ENCODE measurements at places on chromosomes 11 and 22. TPM values are rescaled to one million over a fixed set of nuclear protein-coding genes. Genes with fewer than 3 reads are reported as not detected.

OR5M10 gene
- total RNA-seq, result not detected

ISX gene
- total RNA-seq, result not detected

- DNase-seq, result no peak
These were observed 146.2 kb downstream of the LRRC4C start for GRCh38 chr11:41313226-41313625.

GRCh38 chr11:11608783-11609232, 13.0 kb downstream of the GALNT18 start:
- DNase-seq, result peak; percentile 50

TRIM22 gene
- total RNA-seq, result 94.8 TPM

DNA sequence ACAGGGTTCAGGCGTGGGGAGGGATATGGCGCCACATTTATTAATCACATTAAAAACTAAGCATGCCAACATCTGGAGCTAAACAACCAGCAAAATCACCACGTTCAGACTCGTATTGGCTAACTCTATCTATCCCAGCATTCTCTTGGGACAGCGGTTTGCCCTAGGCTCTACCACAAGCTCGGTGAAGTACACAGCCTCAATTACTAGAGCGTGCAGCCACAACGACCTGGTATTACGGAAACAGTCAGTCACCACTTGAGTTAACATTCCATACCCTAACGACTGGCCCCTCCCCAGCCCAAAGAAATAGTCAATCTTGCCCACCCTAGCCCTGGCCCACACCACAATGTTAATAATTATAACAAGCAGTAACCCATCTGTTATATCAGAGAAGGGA, 32.1 kb downstream of the APOL5 start:
- peak; percentile 35 for DNase-seq

GRCh38 chr11:67120881-67121710, 2.0 kb downstream of the KDM2A start:
- peak; percentile 36 for DNase-seq

GRCh38 chr11:73270855-73271477, 1.2 kb upstream of the P2RY6 start:
- DNase-seq, result no peak

DDX25 gene
- total RNA-seq, result not detected

KCNK4 gene
- total RNA-seq, result not detected

DNA sequence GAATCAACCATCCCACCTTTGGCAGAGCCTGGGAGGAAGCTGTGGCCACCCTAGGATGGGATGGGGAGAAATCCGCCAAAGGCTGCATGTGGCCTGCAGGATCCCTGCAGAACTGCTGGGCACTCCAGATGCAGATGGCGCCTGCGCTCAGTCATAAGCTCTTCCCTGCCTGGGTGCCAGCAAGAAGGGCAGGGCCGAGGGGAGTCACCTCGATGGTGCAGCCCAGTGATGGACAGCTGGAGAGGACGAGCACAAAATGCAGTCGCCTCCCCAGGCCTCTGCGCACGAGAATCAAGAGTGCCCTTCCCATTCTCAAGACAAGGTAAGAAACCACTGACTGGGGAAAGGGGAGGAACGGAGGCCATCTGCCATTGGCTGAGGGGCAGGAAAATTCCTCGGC, 693.6 kb downstream of the TBC1D22A start:
- DNase-seq, result no peak

DNA sequence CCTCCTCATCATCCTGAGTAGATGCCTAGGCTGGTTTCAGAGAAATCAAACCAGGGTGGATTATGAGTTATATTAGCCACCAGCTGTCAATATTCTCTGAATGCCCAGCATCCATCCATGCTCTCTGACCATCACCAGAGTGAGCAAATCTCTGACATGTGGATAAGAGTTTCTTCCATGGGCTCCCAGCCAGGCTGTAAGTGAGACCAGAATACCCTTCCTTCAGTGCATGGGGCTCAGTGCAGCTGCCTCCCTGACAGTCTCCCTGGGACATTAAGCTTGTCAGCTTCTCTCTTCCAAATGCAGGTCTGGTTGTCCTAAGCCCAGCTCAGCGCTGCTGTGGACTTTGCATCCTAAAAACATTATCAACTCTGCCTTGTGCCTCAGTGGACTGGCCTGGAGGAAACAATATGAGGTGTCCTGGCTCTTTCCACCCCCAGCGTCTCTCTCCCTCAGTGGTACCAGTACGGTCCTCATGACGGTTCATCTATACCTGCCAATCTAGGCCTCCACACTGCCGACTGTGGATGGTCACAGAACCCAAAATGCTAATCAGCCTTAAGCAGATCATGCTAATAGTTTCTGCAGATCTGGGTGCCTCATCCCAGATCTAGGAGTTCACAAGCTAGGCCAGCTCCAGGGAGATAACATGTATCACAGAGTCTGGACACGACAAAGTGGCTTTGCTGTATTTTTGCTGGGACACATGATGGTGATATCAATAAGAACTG, 41.6 kb upstream of the PRAME start:
- no peak for DNase-seq

- peak; percentile 78 for DNase-seq
These were observed 176.0 kb downstream of the ARHGAP42 start for GRCh38 chr11:100863080-100863581.

DNA sequence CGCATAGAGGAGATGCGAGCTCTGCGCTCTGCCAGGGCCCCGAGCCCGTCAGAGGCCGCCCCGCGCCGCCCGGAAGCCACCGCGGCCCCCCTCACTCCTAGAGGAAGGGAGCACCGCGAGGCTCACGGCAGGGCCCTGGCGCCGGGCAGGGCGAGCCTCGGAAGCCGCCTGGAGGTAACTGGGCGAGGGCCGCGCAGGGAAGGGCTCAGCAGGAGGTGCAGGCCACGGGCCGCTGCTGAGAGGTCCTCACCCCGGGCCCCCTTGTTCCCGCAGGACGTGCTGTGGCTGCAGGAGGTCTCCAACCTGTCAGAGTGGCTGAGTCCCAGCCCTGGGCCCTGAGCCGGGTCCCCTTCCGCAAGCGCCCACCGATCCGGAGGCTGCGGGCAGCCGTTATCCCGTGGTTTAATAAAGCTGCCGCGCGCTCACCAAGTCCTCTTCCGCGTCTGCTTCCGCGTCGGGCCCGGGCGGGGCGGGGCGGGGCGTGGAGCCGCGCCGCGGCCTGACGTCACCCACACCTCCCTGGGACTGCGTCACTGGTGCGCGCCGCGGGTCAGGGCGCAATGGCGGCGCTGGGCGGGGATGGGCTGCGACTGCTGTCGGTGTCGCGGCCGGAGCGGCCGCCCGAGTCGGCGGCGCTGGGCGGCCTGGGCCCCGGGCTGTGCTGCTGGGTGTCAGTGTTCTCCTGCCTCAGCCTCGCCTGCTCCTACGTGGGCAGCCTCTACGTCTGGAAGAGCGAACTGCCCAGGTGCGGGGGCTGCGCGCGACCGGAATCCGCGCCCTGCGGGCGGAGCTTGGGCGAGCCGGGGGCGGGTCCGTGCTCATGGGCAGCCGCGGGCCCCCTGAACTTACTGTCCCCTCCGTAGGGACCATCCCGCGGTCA, at the start of gene RCE1:
Gene RCE1 (plus strand): TSS at position 546 of the 880 bp plus-strand sequence. CDS start 15 bp downstream, at position 561.
- peak; percentile 86 for DNase-seq

DNA sequence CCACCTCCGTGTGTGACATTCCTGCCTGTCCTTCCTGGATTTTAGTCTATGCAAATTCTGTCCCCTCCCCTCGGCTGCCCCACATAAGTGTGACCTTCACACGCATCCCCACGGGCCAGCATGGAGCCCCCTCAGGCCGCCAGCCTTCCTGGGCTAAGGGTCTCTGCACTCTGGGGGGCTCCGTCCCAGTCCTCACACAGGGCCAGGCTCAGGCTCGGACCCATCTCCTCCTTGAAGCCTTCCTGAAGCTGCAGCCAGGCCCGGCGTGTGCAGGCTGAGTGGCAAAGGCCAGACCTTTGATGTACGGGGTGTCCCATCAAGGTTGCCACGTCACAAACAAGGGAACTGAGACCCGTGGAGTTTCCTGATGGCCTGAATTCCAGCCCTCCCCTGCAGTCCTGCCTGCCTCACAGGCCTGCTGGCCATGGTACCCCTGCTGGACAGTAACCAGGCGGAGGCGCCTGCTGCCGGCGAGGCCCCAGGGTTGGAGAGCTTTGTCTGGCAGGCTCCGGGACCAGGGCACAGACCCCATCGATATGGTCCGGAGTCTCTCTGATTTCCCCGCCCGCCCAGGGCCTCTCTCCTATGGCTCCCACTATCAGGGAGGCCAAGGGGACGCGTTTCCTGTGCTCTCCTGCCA, 791.7 kb downstream of the BRD1 start:
- DNase-seq, result no peak

DNA sequence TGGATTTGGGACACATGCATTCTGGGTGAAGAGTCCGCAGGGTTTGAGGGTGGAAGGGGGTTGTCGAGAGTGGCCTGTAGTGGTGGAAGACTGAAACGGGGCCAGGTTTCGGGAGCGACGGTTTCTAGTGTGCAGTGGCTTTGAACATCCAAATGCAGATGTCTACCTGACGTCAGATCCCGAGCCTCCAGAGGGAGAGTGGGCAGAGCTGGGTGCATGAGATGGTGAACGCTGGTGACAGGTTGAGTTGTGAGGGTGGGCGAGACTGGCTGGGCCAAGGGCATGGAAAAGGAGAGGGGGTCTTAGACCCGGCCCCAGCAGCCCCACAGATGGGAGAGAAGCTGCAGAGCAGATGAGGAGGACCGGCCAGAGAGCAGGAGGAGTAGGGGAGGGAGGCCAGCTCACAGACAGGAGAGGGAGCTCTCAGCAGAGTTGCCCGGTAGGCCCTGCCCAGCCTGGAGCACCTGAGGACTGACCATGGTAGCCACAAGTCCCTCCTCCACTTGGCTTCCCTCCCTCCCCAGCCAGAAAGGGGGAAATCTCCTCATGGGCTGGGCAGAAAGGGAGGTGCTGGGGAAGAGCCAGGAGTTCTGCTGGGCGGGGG, 14.2 kb downstream of the KCNJ4 start:
- DNase-seq, result no peak

DNA sequence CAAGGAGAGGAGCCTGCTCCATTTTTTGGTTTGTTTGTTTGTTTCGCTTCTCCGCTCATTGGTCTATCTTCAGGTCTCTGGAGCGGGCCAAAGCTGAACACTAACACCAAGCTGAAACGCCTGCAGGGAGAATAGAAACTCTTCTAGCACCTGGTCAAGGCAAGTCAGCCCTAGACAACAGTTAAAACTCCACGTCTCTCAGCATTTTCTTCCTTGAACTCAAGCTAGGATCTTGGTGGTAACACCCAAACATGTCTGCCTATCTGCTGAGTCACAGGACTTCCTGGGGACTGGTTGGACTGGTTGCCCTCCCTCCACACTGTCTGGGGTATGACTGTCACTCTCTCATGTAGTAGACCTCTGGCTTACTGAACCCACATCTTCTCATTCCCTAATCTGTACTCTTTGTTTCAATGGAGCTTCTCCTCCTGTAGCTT, 23.9 kb upstream of the RBFOX2 start:
- no peak for DNase-seq

GRCh38 chr11:44916331-44916730, 34.4 kb downstream of the TP53I11 start:
- no peak for DNase-seq

PGR gene
- 2.0 TPM for total RNA-seq

GRCh38 chr11:26702406-26702805, 19.5 kb downstream of the SLC5A12 start:
- DNase-seq, result peak; percentile 38

DNA sequence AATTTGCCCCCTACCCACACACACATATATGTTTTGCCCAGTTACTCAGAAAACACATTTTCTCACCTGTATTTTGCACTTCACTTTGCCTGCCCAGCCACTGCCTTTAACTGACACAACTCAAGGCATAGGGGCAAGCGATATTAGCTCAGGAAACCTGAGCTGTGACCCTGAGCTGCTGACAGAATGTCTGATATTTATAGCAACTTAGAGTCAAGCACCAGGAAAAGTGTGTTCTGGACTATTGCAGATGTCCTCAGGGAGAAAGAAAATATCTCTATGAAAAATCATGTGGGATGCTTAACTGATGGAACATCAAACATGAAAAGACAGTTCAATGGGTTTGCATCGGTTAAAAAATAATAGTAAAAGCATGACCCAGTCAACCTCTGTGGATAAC, 63.9 kb upstream of the SLC35C1 start:
- no peak for DNase-seq

- peak; percentile 45 for DNase-seq
These were observed 856.6 kb downstream of the METTL15 start for GRCh38 chr11:28964811-28965210.

- peak; percentile 56 for DNase-seq
These were observed 245.2 kb downstream of the MN1 start for GRCh38 chr22:27556371-27556770.

DNA sequence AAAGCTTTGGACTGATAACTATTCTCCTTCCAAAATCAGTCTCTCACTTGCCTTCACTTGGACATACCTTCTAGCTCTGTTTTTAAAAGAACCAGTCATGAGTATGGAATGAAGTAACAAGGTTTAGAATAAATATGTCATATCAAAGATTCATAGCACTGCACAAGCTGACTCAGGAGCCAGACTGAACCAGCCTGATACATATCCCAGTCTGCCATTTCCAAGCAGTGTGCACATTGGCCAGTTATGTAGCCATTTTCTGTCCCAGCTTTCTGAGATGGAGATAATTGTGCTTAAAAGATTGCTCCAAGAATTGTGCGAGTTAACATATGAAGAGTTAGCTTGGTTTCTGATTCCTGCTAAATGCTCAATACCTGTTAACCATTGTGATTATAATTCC, 311.3 kb downstream of the C11orf87 start:
- DNase-seq, result peak; percentile 78

GRCh38 chr11:34313099-34313517, 44.7 kb downstream of the ABTB2 start:
- DNase-seq, result peak; percentile 27

DNA sequence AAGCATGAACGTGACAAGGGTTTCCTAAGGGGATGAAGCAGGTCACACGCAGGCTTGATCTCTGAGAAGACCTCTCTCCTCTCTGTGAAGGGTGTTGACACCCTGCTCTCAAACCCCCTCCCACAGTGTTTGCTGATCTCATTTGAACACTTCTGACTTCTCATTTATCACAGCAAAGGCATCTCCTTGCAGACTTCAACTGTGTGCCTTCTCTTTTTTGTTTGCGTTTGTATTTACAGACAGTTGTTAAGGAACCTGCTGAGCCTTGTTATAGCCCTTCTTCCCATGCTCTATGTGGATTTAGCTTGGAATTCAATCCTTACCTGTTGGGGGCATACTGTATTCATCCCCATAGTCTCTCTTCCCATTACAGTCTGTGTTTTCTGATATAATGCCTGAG, 206.5 kb downstream of the NELL1 start:
- no peak for DNase-seq

DNA sequence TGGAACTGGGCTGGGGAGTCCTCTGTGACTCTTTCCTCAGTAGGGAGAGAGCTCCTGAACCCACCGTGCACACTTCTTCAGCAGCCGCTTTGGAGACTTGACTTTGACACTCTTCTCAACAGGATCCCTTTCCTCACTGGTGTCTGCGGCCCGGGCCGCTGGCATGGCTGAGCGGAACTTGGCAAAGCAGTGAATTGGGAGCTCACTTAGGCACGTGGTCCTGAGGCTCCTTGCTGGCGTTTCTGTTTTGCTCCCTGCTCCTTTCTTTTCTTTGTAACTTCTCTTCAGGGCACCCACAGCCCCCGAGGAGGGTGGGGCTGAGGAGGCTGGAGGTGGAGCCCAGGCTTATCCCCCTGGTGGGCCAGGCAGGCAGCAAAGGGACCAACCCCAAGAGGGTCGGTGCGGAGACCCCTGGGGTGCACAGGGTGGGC, 8.4 kb upstream of the KCNQ1OT1 start:
- no peak for DNase-seq

- DNase-seq, result peak; percentile 19
These were observed 11.8 kb upstream of the RAPSN start for GRCh38 chr11:47460571-47461235.
